ENCODE measurements at places on chromosomes 3 and 15.
A peak's percentile ranks its signal among the peaks of the same experiment; 100 is the strongest.

DNA sequence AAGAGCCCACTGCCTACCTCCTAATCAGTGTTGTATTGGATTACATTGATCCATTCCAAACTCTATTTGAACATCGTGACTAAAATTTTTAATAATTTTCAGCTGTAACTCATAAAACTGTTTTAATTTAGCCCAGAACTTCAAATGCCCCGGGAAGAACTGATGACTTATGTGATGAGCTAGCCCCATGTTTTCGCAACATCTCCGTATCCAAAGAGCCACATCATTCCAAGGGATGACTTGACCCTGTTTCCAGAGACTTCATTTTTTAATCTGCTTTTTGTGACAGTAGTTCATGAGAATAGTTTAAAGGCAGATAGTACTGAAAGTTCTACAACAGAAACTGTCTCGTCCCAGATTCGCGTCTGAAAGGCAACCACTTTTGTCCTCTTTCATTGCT is 97.4 kb downstream of the STAC start:
- no peak for DNase-seq

GRCh38 chr15:68326711-68327354 is 49.3 kb downstream of the FEM1B start:
- DNase-seq, result no peak

DNA sequence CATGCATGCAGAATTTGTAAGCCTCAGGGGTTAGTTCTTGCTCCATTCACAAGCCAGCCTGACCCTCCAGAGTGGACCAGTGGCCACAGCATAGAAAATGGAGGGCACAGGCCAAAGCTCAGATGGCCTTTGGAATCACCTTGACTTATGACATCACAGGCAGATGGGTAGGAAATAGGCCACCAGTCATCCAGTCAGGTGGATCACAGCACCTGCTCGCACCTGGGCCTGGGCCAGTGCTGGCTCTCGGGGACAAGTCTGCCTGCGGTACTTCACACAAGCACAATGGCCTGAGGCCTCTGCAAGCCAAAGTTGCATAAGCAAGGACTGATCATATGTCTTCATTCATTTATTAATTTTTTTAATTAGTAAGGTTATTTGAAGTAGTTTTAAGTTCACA is 39.3 kb downstream of the PPCDC start:
- peak; percentile 50 for DNase-seq

DNA sequence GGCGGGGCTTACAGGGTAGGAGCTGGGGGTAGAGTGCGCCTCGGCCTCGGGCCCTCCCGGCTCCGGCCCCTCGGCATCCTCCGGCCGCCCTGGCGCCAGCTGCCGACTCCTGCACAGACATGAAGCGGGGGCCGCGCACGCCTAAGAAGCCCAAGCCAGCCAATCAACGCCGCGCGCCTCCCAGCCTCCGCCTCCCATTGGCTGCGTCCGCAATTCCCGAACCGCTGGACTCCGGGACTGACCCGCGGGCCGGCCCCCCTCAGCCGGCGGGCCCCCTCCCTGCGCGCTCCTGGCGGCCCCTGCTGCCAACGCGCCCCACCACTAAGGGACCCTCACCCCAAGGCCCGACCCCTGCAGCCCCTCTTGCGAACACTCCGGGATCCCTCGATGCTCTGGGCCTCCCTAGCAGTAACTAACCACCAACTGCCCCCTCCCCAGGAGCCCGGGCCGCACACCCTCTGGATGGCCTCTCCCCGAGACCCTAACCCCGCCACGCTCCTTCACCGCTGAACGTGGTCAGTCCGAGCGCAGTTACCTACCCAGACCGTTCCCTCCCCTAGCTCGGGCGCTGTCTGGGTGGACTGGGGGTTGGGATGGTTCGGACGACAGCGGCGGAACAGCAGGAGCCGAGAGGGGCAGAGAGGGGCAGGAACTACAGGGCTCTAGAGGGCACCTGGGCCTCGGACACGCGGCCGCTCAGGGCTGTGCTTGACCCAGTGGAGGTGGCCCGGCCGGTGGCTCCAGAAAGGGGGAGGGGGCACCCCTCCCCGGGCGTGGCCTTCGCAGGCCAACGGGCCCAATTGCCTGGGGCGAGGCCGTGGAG is 5.0 kb downstream of the GATA2 start:
- peak; percentile 74 for DNase-seq

Data from activated CD8-positive, alpha-beta memory T cell treated with anti-CD3 and anti-CD28 coated beads for 24 hours (primary cell).